ENCODE measurements at places on chromosomes 5 and 9. TPM values are rescaled to one million over a fixed set of nuclear protein-coding genes. Genes with fewer than 3 reads are reported as not detected.

RPL35 gene
- total RNA-seq, result 1,539 TPM

PCDHB4 gene
- total RNA-seq, result not detected

TOR1A gene
- 44.5 TPM for total RNA-seq

ERAP2 gene
- total RNA-seq, result 136 TPM

ZNF454 gene
- total RNA-seq, result not detected

HARS1 gene
- 69.7 TPM for total RNA-seq

BASP1 gene
- total RNA-seq, result 0.35 TPM

CCDC152 gene
- 4.2 TPM for total RNA-seq

UBTD2 gene
- total RNA-seq, result 9.3 TPM

IFNB1 gene
- not detected for total RNA-seq

CDH9 gene
- not detected for total RNA-seq

SPAG8 gene
- 1.8 TPM for total RNA-seq

PCDHA10 gene
- total RNA-seq, result not detected

RANBP17 gene
- not detected for total RNA-seq

AGGF1 gene
- total RNA-seq, result 25.4 TPM

GOLGA2 gene
- 40.3 TPM for total RNA-seq

DMRT3 gene
- total RNA-seq, result not detected

ANKRD31 gene
- 0.15 TPM for total RNA-seq

SLC46A2 gene
- not detected for total RNA-seq

SLC23A1 gene
- 0.48 TPM for total RNA-seq

SPATA31E1 gene
- total RNA-seq, result not detected

LCN15 gene
- not detected for total RNA-seq

TMEM215 gene
- not detected for total RNA-seq

SKIC3 gene
- 81.6 TPM for total RNA-seq

TLX3 gene
- not detected for total RNA-seq

CCDC192 gene
- not detected for total RNA-seq

GPR150 gene
- total RNA-seq, result 1.8 TPM

TSLP gene
- total RNA-seq, result not detected

N4BP3 gene
- total RNA-seq, result 3.4 TPM

NPR3 gene
- total RNA-seq, result not detected

BTNL3 gene
- not detected for total RNA-seq

WDR31 gene
- 0.96 TPM for total RNA-seq

S100Z gene
- 3.2 TPM for total RNA-seq

PITX1 gene
- total RNA-seq, result not detected

C5orf47 gene
- not detected for total RNA-seq

PKD2L2 gene
- not detected for total RNA-seq

CATSPER3 gene
- 0.67 TPM for total RNA-seq

TEX48 gene
- not detected for total RNA-seq

OR1Q1 gene
- total RNA-seq, result not detected

FAXDC2 gene
- not detected for total RNA-seq

ROR2 gene
- 0.07 TPM for total RNA-seq

UNC13B gene
- total RNA-seq, result 0.36 TPM

SPARC gene
- not detected for total RNA-seq

ANKDD1B gene
- total RNA-seq, result 0.23 TPM

GFI1B gene
- total RNA-seq, result not detected

GAPT gene
- not detected for total RNA-seq

CCNJL gene
- not detected for total RNA-seq

ADAMTSL1 gene
- total RNA-seq, result not detected

TAF7 gene
- 73.7 TPM for total RNA-seq

WNT8A gene
- not detected for total RNA-seq

ST6GALNAC6 gene
- 119 TPM for total RNA-seq

ACTBL2 gene
- not detected for total RNA-seq

ATOSB gene
- 17.9 TPM for total RNA-seq

GOLGA1 gene
- 16.9 TPM for total RNA-seq

MOB3B gene
- 2.8 TPM for total RNA-seq
